Liver (tissue), 10 donors: ENCODE measurements at places on chromosomes 11 and 22.

GRCh38 chr22:49694462-49695260 is 133.0 kb downstream of the BRD1 start:
- DNase-seq: no peak

GRCh38 chr11:15118431-15118830 is 3.7 kb downstream of the INSC start:
- DNase-seq: no peak

DNA sequence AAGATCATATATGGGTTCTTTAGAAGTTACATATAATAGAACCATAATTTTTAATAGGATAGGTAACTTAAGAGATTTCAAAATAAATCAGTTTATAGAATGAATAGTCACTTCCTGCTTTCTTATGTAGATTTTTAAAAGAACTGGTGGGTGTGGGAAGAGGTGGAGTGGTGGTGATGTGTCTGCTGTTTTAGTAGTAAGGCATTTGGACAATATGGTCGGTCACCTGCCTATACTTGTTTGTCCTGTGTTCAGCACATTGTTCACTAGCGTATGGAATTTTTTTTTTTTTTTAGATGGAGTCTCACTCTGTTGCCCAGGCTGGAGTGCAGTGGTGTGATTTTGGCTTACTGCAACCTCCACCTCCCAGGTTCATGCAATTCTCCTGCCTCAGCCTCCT is 39.3 kb downstream of the CCDC81 start:
- no peak for DNase-seq

GRCh38 chr11:11984563-11984962 is 23.9 kb downstream of the DKK3 start:
- DNase-seq: no peak
